CD4-positive, alpha-beta T cell treated with Interleukin-21 for 1 hour (primary cell): ENCODE measurements at places on chromosomes 1 and 21.

DNA sequence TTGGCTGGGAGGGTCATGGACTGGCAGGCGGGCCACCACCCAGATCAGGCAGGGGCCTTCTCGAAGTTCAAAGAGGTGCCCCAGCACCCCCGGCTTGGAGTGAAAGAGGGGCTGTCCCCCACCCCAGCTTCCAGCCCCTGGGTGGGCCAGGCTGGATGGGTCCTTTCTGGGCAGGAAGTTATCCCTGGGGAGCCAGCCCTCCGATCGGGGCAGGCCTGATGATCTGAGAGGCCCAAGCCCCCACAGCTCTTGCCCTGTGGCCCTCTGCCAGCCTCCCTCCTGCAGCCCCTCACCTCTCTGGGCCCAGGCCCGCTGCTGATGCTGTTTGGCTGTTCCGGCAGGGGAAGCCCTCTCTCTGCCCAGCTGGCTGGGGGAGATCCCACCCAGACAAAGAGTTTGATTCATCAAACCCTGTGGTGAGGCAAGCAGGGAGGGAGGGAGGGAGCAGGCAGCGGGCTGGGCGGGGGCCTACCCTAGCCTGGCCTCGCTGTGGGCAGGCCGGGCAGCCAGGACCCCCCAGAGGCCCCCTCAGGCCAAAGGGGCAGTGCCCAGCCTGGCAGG lies 2.5 kb downstream of the ARHGEF19 start:
- DNase-seq = no peak

DNA sequence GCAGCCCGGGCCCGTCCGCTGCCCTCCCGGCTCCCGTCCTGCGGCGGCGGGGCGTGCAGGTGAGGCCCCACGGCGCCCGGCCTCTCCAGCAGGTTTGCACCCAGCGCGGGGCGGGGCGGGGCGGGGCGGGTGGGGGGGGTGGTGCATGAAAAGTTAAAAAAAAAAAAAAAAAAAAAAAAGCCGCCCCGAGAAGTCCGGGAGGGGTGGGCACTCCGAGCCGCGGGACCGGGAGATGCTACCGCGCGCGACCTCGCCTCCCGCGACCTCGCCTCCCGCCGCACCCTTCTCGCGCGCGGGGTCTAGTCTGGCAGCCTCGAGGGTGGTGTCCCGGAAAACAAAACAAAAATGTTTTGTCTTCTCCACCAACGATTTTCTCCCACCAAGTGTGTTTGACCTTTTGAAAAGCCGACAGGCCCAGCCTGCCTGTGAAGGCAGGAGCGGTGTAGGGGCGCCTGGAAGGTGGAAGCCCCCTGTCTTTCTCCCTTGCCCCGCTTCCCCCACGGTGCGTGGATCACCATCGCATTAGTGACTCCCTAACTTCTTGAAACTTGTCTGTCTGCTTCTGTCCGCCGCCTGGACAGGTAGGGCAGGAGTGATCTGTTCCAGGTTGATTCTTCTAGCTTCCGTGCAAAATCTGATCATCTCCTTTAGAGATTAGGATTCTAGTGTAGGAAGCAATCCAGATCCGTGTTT lies 569 bp downstream of the RCAN3 start:
- peak; percentile 59 for DNase-seq

DNA sequence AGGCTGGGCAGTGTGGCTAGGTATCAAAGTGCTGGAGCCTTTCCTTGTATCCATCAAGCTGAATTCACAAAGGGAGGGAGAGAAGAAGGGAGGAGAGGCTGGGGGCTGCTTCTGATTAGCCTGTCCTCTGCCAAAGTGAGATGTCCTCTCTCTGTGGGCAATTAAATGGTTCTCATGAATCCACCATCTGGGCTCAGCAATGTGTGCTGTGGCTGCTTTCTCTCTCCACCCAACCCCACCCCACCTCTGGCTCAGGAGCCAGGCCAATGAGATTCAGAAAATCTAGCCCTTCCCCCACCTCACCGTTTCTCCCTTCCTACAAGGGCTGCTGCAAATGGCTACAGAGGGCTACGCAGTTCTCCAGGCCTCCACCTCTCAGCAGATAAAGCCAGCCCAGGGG lies 154.6 kb downstream of the TENT5C start:
- no peak for DNase-seq

DNA sequence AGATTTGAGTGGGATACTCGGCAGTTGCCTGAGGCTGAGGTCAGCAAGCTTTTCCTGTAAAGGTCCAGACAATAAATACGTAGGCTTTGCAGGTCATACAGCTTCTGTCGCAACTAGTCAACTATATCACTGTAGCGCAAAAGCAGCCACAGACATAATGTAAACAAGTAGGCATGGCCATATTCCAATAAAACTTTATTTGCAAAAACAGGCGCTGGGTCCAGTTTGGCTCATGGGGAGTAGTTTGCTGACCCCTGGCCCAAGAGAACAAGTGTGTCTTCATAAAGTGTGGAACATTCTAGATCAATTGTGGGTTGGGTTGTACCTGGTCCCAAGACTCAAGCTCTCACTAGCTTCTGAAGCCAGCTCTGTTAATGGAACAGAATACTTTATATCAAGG lies 78.8 kb downstream of the MIS18A start:
- DNase-seq = no peak

DNA sequence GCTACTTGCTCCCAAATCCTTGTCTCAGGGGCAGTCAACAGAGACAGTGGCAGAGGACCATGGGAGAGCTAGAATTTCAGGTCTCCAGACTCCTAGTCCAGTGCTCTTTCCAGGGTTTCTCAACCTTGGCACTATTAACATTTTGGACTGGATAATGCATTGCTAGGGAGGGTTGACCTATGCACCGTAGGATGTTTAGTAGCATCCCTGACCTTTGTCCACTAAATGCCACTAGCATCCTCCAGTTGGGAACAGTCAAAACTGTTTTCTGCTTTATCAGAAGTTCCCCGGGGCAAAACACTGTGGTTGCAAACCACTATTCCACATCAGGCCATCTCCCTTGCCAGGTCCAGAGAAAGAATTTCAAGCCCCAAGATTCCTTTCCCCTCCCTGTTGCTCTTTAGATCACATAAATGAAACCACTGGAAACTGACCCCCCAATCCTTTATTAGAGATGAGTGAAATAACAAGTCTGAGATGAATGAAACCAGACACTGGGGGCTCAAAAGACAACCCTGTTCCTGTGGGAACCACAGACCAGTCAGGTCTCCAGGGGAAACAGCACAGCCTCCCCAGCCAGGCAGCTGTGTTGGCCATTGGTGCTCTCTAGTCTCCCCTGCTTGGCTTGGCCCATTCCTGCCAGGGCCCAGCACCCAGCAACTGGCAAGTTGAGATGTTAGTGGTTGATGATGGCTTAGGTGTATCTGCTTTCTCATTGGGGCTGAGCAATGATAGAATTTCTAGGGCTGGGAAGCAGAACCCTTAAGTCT lies 3.8 kb upstream of the TCEA3 start:
- DNase-seq = no peak

DNA sequence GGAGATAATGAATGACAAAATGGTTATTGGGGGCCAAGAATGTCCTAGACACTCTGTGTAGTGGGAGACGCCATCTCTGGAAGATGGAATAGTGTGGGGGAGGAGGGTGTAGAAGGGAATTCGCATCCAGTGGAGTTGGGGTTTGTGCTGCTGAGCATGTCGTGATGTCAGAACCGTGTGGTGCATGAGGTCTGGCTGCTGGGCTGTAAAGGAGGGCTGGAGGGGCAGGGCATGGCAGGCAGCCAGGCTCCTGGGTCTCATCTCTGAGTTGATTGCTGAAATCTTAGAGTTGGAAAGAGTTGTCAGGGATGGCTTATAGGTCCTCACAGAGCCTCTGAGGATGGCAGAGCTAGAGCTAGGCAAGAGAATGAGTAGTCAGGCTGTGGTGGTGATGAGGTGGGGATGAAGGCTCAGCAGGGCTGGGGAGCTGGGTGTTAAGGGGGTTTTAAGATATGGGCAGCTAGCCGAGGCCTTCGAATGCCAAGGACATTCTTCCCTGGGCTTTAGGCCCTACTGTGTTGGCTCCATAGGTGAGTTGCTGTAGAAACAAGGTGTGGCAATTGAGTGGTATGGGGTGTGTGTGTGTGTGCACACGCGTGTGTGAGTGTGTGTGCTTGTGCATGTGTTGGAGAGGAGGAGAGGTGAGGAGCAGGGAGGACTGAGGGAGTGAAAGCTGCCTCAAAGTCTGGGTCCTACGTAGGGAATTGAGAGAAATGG lies 1.9 kb downstream of the PPFIA4 start:
- no peak for DNase-seq

DNA sequence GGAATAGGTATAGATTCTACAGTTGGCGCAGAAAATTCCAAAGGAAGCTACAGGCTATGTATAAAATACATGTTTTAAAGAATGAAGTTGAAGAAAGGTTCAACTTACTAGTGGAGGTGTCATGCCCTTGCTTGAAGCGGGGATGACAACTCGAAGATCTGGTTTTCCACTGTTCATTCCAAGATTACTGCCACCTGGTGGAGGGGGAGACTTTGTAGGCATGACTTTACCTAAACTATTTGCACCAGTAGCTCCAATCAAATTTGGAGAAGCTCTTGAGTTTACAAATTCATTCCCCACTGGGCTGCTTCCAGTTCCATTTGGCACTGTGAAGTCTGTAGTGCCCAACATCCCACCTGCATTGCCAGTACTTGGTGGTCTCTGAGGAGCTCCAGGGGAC lies 81.7 kb downstream of the AXDND1 start:
- peak; percentile 3 for DNase-seq

DNA sequence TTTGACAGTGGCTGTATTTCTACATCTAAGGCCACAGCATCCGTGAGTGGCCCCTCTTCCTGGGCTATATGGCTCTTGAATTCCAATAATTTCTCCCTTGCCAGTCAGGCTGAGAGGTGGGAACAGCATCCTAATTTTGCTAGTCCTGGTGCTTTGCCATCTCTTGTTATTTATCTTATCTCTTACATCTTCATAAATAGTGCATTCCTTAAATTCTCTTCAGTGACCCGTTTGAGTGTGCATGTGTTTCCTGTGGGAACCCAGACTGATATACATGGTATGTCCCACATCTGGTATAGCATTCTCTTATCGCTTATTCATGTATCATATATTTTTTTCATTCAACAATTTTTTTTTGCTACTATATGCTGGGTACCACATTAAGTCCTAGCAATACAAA lies 9.9 kb downstream of the S100A11 start:
- DNase-seq = no peak

DNA sequence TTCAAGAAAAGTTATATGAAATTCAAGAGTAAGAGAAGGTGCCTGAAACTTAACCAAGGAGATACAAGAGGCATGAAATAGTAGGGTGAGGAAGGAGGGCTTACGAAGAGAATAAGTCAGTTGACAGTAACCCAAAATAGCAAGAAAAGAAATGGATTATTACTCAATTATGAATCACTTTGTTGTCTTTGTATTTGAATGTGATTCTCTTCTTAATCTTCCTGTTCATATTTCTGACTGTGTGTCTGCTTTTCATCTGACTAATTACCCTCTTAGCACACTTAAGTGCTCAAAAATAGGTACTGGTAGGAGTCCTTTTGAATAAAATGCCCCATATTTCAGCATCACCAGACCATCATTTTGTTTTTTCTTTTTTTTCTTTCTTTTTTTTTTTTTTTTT lies 39.4 kb downstream of the GLMN start:
- no peak for DNase-seq

DNA sequence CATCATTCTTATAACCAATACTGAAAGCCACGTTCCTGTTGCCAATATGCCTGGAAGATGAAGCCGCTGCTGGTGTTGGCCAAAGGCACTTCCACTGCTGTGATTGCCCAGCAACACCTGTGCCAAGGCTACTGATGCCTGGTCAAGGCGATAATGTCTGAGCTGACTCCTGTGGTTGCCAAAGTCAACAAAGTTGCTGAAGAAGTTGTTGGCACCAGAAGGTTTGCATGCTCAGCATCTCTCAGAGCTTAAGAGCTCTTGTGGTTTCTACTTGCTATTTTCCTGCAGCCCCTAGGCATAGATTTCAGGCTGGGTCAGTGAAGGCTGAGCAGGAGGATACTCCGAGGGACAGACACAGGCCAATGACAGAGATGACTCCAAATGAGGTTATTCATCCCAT lies 63.4 kb upstream of the RAB3GAP2 start:
- DNase-seq = no peak

- no peak for DNase-seq
Measured at GRCh38 chr1:179376223-179376622, 10.5 kb downstream of the AXDND1 start.

GRCh38 chr1:96749618-96750017 lies 28.0 kb downstream of the PTBP2 start:
- DNase-seq = no peak

- no peak for DNase-seq
Measured at GRCh38 chr1:223216074-223216473, 73.0 kb upstream of the TLR5 start.

DNA sequence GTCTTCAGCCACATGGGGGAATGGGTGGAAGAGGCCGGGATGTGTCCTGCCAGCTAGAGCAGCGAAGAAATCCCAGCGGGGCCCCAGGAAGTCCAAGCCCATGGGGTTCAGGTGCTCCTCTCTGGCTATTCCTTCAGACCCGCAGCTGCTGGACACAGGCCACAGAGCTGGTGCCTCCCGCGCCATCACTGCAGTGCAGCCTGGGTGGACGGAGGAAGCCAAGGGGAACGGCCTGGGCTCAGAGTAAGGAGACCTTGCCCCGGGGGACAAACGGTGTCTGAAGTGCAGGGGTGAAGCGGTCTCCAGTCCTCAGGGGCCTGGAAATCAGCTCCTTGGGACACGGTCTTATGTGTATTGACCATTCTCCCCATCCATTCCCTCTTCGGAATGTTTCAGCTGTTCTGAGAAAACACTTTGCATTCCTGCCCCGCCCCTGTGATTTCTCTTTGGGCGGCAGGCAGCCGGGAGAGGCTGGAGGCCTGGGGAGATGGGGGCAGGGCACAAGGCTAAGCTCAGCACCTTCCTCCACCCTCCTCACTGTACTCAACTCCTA lies 18.4 kb downstream of the MTHFR start:
- DNase-seq = no peak

DNA sequence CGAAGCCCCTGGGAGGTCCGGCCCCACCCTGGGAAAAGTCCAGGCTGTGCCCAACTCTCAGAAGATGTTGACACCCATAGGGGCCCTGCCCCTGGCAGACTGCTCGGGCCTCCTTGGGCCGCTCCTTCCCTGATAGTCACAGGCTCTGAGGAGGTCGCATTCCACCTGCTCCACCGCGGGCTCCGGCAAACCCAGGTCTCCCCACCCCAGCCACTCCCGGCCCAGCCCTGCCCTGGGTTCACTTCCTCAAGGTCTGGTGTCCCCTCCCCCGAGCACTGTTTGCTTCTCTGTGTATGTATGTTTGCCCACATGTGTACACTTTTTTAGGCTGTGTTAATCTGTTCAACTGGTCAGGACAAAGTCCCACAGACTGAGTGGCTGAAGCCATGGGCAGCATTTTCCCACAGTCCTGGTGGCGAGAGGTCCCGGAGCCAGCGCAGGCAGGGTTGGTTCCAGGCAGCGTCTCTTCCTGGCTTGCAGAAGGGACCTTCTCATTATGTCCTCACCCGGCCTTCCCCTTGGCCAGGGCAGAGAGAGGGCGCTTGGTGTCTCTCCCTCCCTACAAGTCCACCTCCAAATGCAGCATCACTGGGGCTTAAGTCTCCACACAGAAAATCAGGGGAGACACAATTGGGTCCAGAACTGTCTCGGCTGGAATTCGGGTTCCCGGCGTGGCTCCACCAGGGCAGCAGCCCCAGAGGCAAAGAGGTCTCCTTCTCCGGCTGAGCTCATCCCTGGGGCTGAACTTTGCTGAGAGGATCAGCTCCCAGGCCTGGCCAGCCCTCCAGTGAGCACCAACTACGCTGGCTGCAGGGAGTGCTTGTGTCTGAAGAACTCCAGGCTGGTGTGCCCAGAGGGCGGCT lies 10.5 kb upstream of the PRXL2B start:
- no peak for DNase-seq
